ENCODE measurements at places on chromosomes 6 and 20.

DNA sequence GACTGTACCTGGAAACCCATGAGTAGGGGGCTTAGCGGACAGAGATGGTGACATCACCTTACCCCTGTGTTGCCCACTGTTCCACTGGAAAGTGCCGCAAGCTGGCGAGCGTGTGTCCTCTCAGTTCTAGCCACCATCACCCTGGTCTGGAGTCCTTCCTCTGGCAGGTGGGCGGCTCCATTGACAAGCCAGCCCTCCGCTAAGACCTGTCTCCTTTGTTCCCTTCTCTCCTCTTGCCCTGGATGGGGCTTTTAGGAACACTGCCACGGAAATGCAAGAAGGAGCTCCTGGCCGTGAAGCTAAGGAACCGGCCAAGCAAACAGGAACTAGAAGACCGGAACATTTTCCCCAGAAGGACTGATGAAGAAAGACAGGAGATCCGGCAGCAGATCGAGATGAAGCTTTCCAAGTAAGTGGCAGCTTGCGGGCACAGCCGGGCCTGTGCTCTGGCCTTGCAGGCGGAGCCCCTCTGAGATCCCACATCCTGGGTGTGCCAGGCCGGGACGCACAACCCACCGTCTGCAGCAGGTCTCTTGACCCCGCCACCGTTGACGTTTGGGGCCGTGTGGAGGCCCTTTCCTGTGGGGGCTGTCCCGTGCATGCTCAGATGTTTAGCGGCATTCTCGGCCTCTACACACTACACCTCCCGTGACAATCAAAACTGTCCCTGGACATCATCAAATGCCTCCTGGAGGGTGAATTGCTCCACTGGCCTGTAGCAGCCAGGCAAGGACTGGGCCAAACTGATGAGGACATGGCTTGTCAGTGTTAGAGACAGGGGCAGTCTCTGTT is 127.5 kb downstream of the SYCP2 start:
- no peak for DNase-seq

DNA sequence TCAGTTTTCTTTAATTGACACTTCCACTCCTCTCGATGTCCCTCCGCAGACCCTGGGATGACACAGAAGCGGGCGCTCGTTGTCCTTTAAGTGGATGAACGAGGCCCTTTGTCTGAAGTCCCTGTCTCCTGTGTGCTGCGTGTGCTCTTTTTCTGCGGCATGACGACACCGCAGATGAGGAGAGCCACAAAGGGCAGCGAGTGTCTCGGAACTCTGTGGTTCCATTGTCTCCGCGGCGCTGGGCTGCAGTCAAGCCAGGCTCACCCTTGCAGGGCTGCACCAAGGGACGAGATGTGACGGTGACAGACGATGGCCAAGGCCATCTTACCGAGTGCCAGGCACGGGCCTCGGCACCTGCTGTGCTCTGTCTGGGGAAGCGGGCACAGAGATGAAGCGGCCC is 10.6 kb downstream of the PRR18 start:
- no peak for DNase-seq

DNA sequence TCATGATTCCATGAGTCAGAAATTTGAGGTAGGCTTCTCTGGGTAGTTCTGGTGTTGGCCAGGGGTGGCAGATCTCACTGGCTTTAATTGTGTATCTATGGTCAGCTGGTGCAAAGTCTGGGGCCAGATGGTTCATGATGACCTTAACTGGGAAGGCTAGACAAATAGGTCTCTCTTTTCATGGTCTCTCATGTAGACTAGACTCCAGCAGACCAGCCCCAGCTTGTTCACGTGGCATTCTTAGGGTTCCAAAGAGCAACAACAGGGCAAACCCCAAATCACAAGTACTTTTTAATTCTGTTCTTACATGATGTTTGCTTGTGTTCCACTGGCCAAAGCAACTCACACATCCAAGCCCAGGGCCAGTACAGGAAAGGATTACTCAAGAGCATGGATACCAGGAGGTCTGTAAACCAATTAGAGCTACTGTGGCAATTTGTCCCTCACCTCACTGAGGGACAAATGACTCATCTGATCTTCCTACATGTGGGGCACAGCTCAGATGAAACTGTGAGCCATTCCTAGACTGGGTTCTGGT is 79.5 kb upstream of the PBOV1 start:
- no peak for DNase-seq

DNA sequence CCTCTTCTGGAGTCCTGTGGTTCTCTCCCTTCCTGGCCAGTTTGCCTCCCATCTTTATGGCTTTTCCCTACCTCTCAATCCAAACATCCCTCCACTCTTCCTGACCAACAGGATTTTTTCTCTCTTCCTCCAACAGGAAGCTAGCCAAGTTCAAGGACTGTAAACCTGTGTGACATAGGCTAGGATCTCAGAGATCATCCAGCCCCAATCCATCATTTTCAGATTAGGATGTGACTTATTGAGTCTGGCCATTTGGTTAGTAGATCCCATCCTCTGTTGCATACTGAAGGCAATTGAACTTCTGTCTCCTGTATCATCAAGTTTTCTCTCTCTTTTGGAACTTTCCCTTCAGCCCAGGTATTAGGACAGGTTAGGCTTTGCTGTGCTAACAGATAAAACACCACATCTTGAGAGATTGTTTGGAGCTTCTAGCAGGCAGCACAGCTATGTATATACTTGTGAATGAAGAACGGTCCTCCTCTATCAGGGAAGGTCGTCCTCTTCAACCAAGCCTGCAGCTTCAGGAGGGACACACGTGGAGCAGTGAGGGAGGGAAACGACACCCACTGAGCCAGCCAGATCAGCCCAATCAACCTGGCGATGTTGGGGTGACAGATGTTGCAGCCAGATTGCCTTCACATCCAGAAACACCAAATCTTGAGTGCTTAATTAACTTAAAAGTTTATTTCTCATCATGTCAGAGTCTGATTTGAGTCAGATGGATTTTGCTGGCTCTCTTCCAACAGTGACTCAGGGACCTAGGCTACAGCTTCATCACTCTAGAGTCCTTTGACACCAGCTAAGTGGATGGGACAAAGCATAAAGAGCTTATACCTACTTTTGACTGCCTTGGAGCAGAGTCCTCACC is 106.8 kb downstream of the GJA10 start:
- peak; percentile 64 for DNase-seq

- DNase-seq: no peak
Observed at GRCh38 chr6:168563656-168564055, 122.7 kb downstream of the SMOC2 start.
